ENCODE measurements at places on chromosomes 6 and 20. TPM values are rescaled to one million over a fixed set of nuclear protein-coding genes. Genes with fewer than 3 reads are reported as not detected.

Gene THEMIS
- 1.8 TPM for total RNA-seq

Gene HUS1B
- 1.1 TPM for total RNA-seq

Gene SLCO4A1
- 72.4 TPM for total RNA-seq

Gene TPD52L1
- total RNA-seq: 15.6 TPM

Gene DEFB124
- not detected for total RNA-seq

Gene TNXB
- total RNA-seq: 120 TPM

Gene PLA2G7
- 20.0 TPM for total RNA-seq

Gene CST7
- 11.7 TPM for total RNA-seq

Gene MOXD1
- 13.4 TPM for total RNA-seq

Gene PBOV1
- total RNA-seq: not detected

Gene OTOR
- not detected for total RNA-seq

Gene MAVS
- 42.9 TPM for total RNA-seq

Gene CRISP3
- 2.5 TPM for total RNA-seq

Gene DSP
- total RNA-seq: 22.8 TPM

Gene TINAG
- total RNA-seq: not detected

Gene RIMS1
- total RNA-seq: 3.8 TPM

Gene SPTLC3
- 18.7 TPM for total RNA-seq

Gene TSHZ2
- total RNA-seq: 12.6 TPM

Gene SLC52A3
- total RNA-seq: 1.1 TPM

Gene KCNK5
- total RNA-seq: 10.9 TPM

Gene CD109
- 25.0 TPM for total RNA-seq

Gene ADAM33
- total RNA-seq: 11.7 TPM

Gene C6orf58
- not detected for total RNA-seq

Gene SLC17A1
- total RNA-seq: not detected

Gene MACROD2
- total RNA-seq: 73.0 TPM

Gene SRSF12
- not detected for total RNA-seq

Gene RPS10
- total RNA-seq: 956 TPM

Gene BFSP1
- total RNA-seq: 2.4 TPM

Gene FHL5
- 23.7 TPM for total RNA-seq

Gene PSMF1
- 131 TPM for total RNA-seq

Gene TGM3
- 0.32 TPM for total RNA-seq

Gene SRMS
- not detected for total RNA-seq

Gene OR11A1
- total RNA-seq: not detected

Gene SPATS1
- 1.8 TPM for total RNA-seq

Gene SGK2
- total RNA-seq: 1.2 TPM

Gene POLH
- 19.6 TPM for total RNA-seq

Gene WDR46
- 34.4 TPM for total RNA-seq

Gene SLC32A1
- not detected for total RNA-seq

Gene WFDC2
- total RNA-seq: 172 TPM

Gene VWA7
- total RNA-seq: 4.2 TPM

Gene BPIFA1
- total RNA-seq: 28.4 TPM

Gene LAMA2
- 49.6 TPM for total RNA-seq

Gene MYCT1
- 18.0 TPM for total RNA-seq

Gene LAMA5
- 282 TPM for total RNA-seq

Gene HTR1E
- not detected for total RNA-seq

Gene TOX2
- 16.3 TPM for total RNA-seq

Gene ZNF391
- total RNA-seq: 2.0 TPM

Gene COL21A1
- total RNA-seq: 9.4 TPM

Gene ELOVL4
- total RNA-seq: 0.24 TPM

Gene FOXQ1
- 7.5 TPM for total RNA-seq

Gene TRAPPC3L
- not detected for total RNA-seq

Gene AURKA
- total RNA-seq: 2.5 TPM

Gene TRIM31
- 0.62 TPM for total RNA-seq

Gene TMEM14C
- total RNA-seq: 81.9 TPM

Gene ALDH8A1
- total RNA-seq: 0.86 TPM

Gene UFL1
- total RNA-seq: 20.7 TPM

Gene NKAIN4
- total RNA-seq: not detected

Gene MUC22
- not detected for total RNA-seq
